ENCODE measurements at places on chromosomes 13 and 19.
A peak's percentile ranks its signal among the peaks of the same experiment; 100 is the strongest.

DNA sequence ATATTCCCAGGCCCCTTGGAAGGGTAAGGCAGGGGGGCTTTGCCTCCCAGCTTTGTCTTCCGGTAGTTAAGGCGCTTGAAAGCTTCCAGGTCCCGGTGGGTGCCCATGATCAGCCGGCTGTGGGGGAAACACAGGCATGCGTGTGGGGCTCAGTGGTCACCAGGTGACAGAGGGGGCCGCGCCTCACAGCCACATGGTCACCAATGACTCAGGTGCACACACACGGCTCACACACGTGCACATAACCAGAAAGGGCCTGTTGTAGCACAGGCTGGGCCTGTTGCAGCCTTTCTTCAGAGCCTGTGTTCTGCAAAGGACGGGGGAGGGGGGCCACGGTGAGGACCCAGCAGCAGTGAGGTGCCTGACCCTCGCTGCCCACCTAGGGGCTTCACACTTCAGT is 5.9 kb downstream of the NANOS3 start:
- no peak for DNase-seq

DNA sequence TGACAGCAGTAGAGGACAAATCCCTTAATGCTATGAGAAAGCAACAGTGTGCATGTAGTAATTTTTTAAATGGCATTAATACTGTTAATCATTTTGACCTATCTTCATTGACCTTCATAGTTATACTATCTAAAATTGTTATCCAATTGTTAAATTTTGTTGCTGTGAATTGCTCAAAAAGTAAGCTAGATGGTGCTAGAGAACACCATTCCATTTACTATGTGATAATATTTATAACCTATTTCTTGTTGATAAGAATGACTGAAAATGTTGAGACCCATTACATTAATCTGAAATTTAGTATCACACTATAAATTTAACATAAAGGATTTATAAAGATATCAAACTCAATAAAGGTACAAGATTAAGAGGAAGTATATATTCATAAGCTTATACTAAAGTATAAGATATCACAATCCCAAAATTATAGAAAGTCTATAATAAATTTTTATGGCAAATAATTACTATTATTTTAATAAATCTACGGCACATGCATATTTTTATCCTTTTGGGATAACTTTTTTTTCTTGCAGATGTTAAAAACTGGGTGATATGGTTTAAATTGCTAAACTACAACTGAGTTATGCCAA is 1573.3 kb downstream of the PCDH9 start:
- DNase-seq: no peak

DNA sequence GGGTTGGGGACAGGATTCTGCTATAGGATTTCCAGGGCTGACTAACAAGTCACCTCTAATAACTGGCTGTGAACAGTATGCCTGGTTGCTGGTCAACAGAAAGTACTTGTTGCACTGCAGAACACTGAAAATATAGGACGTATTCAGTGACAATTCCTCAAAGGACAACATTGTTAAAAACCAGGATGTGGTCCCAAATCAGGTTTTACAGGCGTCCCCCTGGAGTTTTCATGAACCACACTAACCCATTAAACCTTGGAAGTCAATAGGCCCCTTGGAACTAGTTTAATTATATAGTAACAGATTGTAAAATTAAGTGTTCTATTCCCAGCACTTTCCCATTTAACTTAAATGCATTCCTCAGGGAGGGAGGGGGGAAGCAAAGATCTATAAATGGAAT is 495.4 kb downstream of the TBC1D4 start:
- DNase-seq: no peak

GRCh38 chr13:100108913-100109507 is 20.1 kb downstream of the PCCA start:
- DNase-seq: no peak

- no peak for DNase-seq
These were observed 3.9 kb upstream of the SSBP4 start for GRCh38 chr19:18415178-18415867.

- no peak for DNase-seq
These were observed 138.7 kb downstream of the CRYL1 start for GRCh38 chr13:20387006-20387405.

DNA sequence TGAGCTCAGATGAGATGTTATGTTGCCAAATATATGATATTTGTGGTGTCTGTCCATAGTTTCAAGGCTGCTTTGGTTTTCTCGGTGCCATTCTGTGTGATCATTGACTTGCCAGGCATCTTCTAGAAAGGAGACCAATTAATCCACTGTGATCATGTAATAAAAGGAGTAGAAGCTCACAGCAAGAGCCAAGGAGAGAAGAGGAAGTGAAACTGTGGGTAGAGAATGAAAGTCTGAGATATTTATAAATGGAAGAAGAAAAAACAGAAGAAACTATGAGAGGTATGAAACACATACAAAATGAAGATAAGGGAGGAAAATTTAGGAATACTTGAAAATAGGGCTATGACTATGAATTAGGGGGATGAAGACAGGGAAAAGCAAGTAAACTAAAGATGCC is 11.1 kb upstream of the ZNF613 start:
- no peak for DNase-seq

DNA sequence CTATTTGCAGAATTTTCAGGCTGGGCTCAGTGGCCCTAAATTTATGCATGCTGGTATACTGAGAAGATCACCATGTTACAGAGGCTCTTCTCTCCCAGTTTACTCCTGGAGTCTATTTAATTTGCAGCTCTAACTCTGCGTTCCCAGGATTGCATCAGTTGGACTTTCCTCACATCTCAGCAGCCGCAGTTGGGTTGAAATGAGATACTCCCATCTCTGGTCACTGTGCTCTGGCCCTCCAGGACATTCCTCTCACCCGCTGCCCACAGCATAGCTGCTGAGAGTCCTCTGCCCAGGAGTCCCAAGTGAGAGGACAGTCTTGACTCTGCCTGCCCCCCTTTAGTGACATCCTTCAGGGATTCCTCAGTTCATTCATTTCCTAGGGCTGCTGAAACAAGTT is 150.9 kb downstream of the LACC1 start:
- no peak for DNase-seq

DNA sequence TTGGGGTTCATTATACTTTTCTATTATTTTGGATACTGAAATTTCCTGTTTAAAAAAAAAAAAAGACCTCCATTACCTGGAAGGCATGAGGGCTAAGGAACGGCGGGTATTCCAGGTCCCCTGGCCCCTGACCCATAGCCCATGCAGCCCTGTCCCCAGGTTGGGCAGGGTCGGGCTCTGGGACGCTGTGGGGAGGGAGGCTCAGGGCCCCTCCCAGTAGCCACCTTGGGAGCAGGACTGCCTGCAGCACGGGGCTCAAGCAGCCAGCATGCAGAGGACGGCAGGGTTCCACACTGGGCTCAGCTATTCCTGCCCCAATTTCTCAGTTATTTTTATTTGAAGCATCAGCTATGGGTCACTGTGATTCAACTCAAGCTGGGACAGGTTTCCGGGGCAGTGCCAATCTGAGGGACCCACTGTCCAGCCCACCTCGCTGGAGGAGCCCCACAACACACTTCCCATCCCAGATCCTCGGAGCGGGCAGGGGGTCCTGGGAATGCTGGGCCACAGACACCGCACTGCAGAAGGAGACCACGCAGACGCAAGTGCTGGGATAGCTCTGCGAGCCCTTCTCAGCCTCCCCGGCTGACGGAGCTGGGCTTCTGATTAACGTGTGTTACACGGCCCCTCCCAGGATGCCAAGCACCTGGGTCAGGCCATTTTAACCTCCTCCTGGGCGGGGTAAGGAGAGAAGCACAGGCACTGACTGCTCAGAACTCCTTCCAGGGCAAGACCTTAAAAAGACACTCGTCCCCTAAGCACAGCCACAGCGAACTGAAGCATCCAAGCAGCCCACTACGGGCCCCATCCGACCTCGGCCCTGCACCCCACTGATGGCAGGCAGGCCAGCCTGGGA is 60.1 kb downstream of the PEPD start:
- DNase-seq: no peak

- no peak for DNase-seq
These were observed 15.7 kb downstream of the NOSIP start for GRCh38 chr19:49564616-49565045.

DNA sequence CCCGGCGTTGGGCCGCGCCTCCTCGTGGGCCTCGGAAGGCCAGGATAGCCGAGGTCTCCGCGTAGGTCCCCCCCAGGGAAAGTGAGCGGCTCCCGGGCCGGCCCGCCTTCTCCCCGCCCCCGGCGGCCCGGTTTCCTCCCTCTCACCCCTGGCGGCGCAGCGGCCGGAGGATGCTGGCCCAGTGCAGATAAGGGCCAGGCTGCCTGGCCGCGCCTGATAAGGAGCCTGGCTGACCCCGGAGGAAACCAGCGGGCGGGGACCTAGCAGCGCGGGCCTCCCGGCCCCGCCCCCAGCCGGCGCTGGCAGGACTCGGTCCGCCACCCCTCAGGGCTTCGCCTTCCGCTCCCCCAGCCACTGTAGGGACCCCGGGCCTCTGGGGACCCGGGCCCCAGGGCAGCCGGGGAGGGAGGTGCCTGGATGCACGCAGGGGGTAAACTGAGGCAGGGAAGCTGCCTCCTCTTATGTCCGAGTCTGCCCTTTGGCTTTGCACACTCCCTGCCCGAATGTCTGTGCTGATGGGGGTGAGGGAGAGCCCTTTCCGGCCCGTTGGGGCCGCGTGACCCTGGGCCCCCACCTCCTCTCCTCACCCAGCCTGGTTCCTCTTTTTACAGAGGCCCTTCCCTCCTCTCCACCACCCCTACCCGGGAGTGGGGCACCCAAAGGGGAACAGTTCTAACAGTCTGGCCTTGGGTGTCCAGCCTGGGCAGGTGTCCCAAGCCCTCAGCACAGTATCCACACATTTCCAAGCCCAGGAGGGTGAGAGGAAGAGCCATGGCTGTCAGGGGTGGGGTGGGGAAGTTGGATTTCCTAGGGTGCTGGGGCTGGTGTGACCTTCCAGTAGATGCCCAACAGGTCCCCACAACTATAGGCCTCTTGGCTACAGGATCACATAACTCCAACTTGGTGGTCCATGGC is at the start of gene LYL1:
TSS of gene LYL1 (minus strand) at position 193 of the 915 bp plus-strand sequence. CDS start 1,687 bp downstream, outside the sequence.
- DNase-seq: no peak

- peak; percentile 20 for DNase-seq
These were observed 79.3 kb downstream of the KDM4B start for GRCh38 chr19:5048091-5048726.

DNA sequence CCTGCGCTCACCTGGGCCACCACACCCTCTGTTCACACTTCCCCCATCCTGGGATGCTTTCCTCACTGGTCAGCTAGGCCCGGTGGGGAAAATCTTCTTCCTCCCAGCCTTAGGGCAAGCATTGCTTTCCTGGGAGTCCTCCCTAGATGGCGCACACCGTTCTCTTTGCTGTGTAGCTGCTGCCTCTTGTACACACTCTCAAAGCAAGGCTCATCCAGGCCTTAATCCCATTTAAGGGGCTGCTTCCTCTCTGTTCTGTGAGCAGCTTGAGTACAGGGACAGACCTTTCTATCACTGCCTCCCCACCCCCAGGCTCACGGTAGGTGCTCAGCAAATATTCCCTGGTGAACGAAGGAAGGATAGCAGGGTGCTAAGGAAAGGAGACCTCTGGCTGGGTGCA is 11.1 kb downstream of the SLC7A10 start:
- DNase-seq: no peak

DNA sequence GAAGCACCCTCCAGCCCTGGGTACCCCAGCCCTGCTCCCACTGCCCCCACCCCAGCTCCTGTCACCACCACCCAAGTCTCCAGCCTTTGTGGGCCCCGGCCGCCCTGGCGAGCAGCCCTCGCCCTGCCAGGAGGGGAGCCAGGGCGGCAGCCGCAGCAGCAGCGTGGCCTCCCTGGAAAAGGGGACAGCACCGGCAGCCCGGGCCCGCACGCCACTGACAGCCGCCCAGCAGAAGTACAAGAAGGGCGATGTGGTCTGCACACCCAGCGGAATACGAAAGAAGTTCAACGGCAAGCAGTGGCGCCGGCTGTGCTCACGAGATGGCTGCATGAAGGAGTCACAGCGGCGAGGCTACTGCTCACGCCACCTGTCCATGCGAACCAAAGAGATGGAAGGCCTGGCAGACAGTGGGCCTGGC is 3.9 kb downstream of the CIC start:
- DNase-seq: no peak

DNA sequence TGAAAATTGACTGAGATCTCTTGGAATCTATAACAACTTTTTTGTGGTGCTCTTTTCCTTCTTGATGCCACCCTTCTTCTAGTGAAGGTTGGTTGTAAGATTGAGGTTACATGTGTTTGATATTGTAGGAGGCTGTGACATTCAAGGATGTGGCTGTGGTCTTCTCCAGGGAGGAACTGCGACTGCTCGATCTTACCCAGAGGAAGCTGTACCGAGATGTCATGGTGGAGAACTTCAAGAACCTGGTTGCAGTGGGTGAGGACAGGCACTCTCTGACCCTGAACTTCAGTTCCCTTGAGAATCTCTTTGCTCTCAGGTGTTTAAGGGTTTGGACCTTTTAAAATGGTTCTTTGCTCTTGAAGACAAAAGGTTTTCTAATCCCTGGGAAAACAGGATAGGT is 16.0 kb downstream of the ZNF227 start:
- DNase-seq: no peak

- DNase-seq: no peak
These were observed 4.1 kb upstream of the ZNF841 start for GRCh38 chr19:52099497-52100138.

DNA sequence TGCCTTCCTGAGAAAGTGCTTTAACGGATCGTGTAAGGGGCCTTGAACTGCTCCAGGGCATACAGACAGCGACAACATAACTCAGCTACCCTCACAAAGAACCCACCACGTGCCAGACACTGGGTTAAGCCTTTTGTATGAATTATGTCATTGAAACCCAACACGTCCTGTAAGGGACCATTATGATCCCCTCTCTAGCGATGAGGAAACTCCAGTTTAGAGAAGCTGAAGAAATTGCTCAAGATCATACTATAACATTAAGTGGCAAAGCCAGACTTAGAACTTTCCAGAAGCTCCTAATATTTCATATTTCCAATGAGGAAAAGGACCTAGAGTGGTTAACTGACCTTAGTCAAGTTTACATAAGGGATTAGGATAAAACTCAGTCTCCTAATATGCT is 57.0 kb upstream of the RAP2A start:
- DNase-seq: no peak

- DNase-seq: no peak
These were observed 39.0 kb downstream of the SERTM1 start for GRCh38 chr13:36712770-36713169.

DNA sequence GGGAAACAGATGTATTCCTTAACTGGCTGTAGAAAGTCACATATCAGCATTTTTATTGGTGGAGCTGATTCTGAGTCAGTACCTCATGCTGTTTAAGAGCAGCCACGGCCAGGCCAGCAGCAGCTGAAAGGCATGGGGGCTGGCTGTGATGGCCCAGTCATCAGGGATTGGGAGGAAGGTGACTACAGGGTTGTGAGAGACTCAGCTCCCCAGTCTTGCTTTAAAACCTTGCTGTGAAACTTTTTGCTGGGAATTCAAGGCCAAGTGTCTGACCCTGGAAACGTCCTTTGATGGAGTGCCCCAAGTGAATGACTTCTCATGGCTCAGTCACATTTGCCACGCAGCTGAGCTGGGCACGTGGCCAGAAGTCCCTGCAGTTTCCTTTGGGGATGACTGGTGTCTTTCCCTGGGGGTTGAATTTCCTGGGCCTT is 39.1 kb upstream of the RNF113B start:
- no peak for DNase-seq

- no peak for DNase-seq
These were observed 244.4 kb upstream of the MAB21L1 start for GRCh38 chr13:35720690-35721554.

Measured in effector memory CD4-positive, alpha-beta T cell (primary cell).